ENCODE measurements at places on chromosomes 7 and 10.
A peak's percentile ranks its signal among the peaks of the same experiment; 100 is the strongest.

DNA sequence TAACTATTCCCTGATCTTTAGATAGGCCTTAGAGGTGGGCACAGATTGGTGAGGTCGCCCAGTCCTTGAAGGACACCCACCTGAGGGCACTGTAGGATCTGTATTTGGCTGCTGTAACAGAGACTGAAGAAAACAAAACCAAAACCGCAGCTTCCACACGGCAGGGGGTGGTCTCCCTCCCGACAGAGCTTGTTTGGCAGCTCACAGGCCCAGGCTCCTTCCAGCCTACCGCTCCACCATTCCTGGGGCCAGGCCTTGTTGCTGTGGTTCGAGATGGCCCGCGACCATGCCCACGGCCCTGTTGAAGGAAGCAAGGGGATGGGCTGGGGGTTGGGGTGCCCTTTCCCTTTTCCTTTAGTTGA lies 30.4 kb downstream of the ZNF783 start:
- peaks cover 32% of the 10 kb centered on the region for H3K36me3 ChIP-seq
- no peak overlapping the region for H3K27ac ChIP-seq
- no peaks in the 10 kb centered on the region for H3K4me1 ChIP-seq
- DNase-seq = peak; percentile 76
- no peak overlapping the region for H3K4me3 ChIP-seq
- H3K27me3 ChIP-seq = no peaks in the 10 kb centered on the region

GRCh38 chr7:72235351-72235750 lies 176.8 kb downstream of the CALN1 start:
- no peaks in the 10 kb centered on the region for H3K36me3 ChIP-seq
- H3K4me1 ChIP-seq = no peaks in the 10 kb centered on the region
- DNase-seq = no peak
- H3K4me3 ChIP-seq = no peak overlapping the region

- H3K4me3 ChIP-seq = no peak overlapping the region
- no peaks in the 10 kb centered on the region for H3K36me3 ChIP-seq
- peaks cover 12% of the 10 kb centered on the region for H3K4me1 ChIP-seq
- H3K27ac ChIP-seq = no peak overlapping the region
Measured at GRCh38 chr10:127971963-127972615, 65.2 kb downstream of the PTPRE start.

DNA sequence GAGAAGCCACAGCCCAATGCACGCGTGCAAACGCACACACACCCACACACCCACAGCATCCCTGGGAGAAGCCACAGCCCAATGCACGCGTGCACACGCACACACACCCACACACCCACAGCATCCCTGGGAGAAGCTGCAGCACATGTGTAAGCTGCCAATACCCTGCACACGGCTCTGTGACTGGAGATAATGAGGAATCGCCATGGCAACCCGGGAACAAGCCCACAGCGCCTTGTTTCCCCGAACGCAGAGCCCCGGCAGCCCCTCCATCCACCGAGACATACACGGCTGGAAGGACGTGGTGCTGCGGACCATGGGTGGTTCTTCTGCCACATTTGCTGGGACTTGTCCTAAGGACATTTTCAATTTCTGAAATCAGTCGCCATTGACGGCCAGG lies 221.3 kb downstream of the PTPRN2 start:
- H3K4me3 ChIP-seq = no peak overlapping the region
- no peak for DNase-seq
- no peaks in the 10 kb centered on the region for H3K4me1 ChIP-seq
- no peak overlapping the region for H3K27ac ChIP-seq

- H3K4me1 ChIP-seq = peaks cover 10% of the 10 kb centered on the region
- no peaks in the 10 kb centered on the region for H3K27me3 ChIP-seq
- no peaks in the 10 kb centered on the region for H3K36me3 ChIP-seq
- no peak for DNase-seq
- no peak overlapping the region for H3K4me3 ChIP-seq
Measured at GRCh38 chr7:1080921-1081255, 7.0 kb upstream of the GPER1 start.

DNA sequence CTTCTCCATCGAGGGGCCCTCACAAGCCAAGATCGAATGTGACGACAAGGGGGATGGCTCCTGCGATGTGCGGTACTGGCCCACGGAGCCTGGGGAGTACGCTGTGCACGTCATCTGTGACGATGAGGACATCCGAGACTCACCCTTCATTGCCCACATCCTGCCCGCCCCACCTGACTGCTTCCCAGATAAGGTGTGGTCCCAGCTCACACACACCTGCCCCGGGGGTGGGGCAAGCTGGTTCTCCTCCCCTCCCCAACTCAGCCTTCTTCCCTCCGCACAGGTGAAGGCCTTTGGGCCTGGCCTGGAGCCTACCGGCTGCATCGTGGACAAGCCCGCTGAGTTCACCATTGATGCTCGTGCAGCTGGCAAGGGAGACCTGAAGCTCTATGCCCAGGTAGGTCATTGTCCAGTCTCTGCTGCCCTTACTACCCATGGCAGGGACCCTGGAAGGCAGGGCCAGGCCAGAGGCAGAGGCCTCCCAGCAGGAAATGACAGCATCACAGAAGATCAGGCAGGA lies 11.0 kb downstream of the FLNC start:
- peak; percentile 84 for DNase-seq
- peaks cover 11% of the 10 kb centered on the region for H3K4me1 ChIP-seq
- H3K36me3 ChIP-seq = peaks cover 97% of the 10 kb centered on the region
- H3K27me3 ChIP-seq = no peaks in the 10 kb centered on the region
- H3K27ac ChIP-seq = peak overlapping the region; percentile 7

GRCh38 chr7:27972276-27972675 lies 208.3 kb downstream of the JAZF1 start:
- no peak overlapping the region for H3K27ac ChIP-seq
- no peaks in the 10 kb centered on the region for H3K27me3 ChIP-seq
- peaks cover 3% of the 10 kb centered on the region for H3K4me1 ChIP-seq
- no peaks in the 10 kb centered on the region for H3K36me3 ChIP-seq
- no peak overlapping the region for H3K4me3 ChIP-seq
- no peak for DNase-seq

- no peaks in the 10 kb centered on the region for H3K4me1 ChIP-seq
- no peaks in the 10 kb centered on the region for H3K36me3 ChIP-seq
- H3K27me3 ChIP-seq = no peaks in the 10 kb centered on the region
- no peak overlapping the region for H3K27ac ChIP-seq
- no peak for DNase-seq
Measured at GRCh38 chr10:81179805-81180452, 642.2 kb downstream of the SH2D4B start.

GRCh38 chr10:127964621-127965020 lies 57.7 kb downstream of the PTPRE start:
- H3K4me3 ChIP-seq = no peak overlapping the region
- no peaks in the 10 kb centered on the region for H3K27me3 ChIP-seq
- no peak for DNase-seq
- no peak overlapping the region for H3K27ac ChIP-seq

GRCh38 chr7:103797647-103798307 lies 191.7 kb downstream of the RELN start:
- H3K27ac ChIP-seq = no peak overlapping the region
- no peak for DNase-seq
- no peak overlapping the region for H3K4me3 ChIP-seq
- H3K36me3 ChIP-seq = no peaks in the 10 kb centered on the region
- H3K27me3 ChIP-seq = no peaks in the 10 kb centered on the region
- no peaks in the 10 kb centered on the region for H3K4me1 ChIP-seq

- no peaks in the 10 kb centered on the region for H3K27me3 ChIP-seq
- H3K27ac ChIP-seq = peak overlapping the region; percentile 38
- no peaks in the 10 kb centered on the region for H3K36me3 ChIP-seq
- no peak overlapping the region for H3K4me3 ChIP-seq
- H3K4me1 ChIP-seq = peaks cover 28% of the 10 kb centered on the region
- peak; percentile 53 for DNase-seq
Measured at GRCh38 chr7:116447966-116448839, 51.3 kb upstream of the CAV2 start.

Data from osteoblast (primary cell).